Right renal pelvis (tissue), 4 donors: ENCODE measurements at places on chromosomes 6 and 20. TPM values are rescaled to one million over a fixed set of nuclear protein-coding genes. Genes with fewer than 3 reads are reported as not detected.
A peak's percentile ranks its signal among the peaks of the same experiment; 100 is the strongest.

GRCh38 chr20:10730629-10731183, 56.9 kb upstream of the JAG1 start:
- no peak for DNase-seq

DNA sequence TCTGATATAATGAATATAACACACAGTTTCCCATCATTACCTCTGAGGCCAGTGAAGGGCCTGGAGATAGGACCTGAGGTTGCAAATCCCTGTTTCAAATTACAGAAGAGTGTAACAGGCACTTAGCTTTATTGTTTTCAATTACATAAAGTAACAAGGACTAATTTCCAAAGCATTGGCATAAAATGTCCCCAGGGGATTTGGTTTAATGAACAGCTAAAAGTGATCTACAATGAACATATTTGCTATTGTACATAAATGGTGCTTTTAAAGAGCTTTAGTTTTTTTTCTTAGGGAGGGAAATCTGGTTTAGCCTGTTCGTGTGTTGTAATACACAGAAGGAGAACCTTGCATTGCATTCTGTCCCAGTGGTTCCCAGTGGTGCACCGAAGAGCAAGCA, 54.4 kb downstream of the HMGN3 start:
- no peak for DNase-seq

DNA sequence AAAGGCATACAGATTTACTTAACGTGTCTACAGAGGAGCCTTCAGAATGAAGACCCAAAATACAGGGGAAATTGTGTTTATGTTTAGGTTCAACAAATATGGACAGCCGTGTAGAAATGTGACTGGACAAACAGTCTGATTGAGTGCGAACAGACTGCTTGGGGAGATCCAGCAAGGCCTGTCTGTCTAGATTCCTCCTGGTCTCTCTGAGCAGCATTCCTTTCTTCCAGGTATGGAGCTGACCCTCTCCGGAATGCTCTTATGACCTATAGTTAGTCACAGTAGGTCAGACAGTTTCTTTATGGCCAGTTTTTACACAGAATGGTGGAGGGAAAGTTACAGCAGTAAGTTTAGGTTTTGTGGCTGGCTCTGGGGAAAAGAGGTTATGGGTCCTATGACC, 9.0 kb downstream of the RIN2 start:
- DNase-seq: no peak

GRCh38 chr6:80769106-80769505, 662.6 kb downstream of the BCKDHB start:
- no peak for DNase-seq

- DNase-seq: peak; percentile 69
Measured at GRCh38 chr6:157269261-157269794, 54.0 kb downstream of the TMEM242 start.

Gene ZNF343
- 14.1 TPM for polyA plus RNA-seq

DNA sequence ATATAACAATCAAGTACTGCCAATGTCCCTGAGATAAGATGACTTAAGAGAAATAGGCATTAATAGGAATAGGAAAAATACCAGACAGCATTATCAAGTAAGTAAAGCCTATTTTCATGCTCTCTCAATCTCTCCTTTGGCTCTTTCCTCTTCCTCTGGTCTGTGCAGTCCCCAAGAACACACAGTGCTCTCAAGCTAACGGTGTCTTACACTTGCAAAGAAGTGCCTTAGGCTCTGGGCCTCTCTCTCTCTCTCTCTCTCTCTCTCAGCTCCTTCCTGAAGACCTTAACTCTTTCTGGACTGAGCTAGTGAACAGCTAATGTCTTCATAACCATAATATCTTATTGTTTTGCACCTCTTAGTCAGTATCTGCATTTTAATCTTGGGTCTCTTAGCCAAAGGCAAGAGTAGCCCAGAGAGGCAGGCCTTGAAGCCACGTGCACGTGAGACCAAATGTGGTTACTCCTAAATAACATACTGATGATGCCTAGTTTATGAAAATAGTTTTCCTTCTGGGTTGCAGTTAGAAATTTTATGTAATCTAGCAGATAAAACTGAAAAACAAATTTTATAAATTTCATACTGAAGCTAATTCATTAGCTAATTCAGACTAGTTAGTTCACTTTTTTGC, 70.8 kb downstream of the TPD52L1 start:
- no peak for DNase-seq

Gene MCHR2
- polyA plus RNA-seq: not detected

GRCh38 chr20:63694584-63695423, 1.6 kb upstream of the TNFRSF6B start:
- no peak for DNase-seq

- DNase-seq: no peak
Measured at GRCh38 chr6:150930841-150931240, 65.3 kb downstream of the MTHFD1L start.

DNA sequence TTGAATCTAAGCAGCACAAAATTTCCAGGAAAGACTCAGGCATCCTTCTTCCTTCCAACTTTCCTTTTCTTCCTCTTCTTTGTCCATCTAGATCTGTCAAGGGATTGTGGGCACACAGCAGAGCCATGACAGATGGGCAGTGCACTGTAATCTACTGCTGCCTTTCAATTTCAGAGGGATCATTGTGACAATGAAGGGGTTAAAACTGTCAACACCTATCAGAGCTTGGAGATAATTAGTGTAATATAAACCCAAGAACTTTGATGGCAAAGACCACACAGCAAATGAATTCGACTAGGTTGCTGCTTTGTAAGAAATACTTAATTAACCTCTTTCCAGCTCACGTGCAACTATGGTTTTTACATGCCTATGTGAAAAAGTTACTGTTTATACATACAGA, 55.0 kb downstream of the SAMD5 start:
- DNase-seq: no peak

- DNase-seq: no peak
Measured at GRCh38 chr20:50048420-50049166, 64.4 kb downstream of the UBE2V1 start.

Gene SIGLEC1
- 0.51 TPM for polyA plus RNA-seq

Gene OPN5
- 0.52 TPM for polyA plus RNA-seq

GRCh38 chr20:63578224-63579016, 4.4 kb upstream of the HELZ2 start:
- no peak for DNase-seq

DNA sequence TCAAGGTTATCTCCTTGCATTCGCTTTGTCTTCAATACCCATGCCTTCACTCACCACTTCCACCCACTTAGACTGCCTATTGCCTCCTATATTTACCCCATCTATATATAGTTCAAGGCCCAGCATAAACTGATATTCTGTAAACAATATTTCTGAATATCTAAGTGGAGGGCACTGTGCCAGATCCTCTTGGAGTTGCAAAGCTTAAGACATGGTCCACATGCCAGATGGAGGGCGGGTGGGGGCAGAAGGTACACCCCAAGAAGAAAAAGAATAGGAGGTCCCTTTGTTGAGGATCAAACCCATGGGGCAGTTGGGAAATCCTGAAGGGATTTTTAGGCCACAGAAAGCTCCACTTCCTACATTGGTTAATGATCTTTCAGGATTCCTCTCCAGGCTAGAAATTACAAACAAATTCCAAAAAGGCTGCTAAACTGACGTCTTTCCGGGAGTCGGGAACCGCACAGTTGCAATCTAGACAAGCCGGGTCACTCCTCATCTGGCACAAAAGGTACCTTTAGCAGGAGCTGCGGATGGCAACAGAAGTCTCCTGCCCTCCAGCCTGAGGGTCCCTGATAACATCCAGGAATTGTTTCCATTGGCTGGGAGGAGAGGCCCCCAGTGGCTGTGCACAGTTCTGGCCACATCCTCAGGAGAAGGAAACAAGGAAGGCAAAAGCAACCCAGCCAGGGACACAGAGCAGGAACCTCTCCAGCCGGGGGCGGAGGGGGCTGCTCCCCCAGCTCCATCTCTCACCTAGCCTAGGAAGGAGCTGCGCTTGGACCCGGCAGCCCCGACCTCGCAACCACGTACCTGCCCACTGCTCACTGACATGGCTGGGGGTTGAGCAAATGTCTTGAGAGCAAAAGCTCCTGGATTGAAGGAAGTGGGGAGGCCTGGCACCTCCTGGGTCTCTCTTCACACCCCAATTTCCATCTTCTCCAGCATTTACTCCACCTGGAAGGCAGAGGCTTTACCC, 5.9 kb upstream of the LPIN3 start:
- DNase-seq: no peak

DNA sequence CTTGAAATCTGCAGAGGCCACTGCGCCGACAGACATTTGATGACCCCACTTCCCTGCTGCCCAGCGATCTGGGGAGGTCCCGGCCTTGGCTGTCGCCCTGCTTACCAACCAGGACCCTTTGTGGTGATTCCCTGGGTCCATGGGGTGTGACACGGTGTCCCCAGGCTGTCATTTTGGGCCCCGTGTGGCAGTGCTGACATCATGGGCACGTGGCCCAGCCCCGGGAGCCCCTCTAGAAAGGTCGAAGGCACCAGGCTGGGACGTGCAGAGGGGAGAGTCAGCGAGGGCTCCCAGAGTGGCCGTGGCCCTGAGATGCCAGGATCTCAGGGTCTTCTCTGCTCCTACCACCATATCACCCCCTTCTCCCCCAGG, 170.0 kb downstream of the TAF4 start:
- DNase-seq: no peak

GRCh38 chr20:53301869-53302268, 291.8 kb downstream of the ZNF217 start:
- DNase-seq: no peak

DNA sequence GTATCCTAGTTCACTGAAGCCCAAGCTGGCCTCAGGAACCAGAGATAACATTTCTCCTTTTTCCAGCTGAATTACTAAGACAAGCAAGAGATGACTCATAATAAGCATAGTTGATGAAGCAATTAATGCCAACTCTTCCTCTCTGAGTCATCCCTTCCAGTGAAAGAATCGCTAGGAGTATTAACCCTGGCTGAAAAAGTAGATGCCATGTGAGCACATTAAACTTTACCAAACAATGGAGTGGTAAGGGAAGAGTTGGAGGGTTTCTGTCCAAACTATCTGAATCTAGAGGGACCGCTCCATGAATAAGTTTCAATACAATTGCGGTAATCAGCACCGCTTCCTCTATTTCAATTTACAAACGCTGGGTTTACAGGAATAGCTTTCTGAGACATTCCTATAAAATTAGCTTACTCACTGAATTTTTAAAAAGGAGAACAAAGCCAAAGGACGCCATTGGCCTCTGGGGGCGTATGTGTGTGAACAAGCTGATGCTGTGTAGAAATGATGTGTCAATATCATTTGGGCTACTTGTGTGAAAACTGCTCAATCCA, 48.3 kb downstream of the ATXN1 start:
- no peak for DNase-seq

Gene CNBD2
- polyA plus RNA-seq: 0.77 TPM

GRCh38 chr6:43302126-43302525, 4.1 kb downstream of the SLC22A7 start:
- DNase-seq: no peak

DNA sequence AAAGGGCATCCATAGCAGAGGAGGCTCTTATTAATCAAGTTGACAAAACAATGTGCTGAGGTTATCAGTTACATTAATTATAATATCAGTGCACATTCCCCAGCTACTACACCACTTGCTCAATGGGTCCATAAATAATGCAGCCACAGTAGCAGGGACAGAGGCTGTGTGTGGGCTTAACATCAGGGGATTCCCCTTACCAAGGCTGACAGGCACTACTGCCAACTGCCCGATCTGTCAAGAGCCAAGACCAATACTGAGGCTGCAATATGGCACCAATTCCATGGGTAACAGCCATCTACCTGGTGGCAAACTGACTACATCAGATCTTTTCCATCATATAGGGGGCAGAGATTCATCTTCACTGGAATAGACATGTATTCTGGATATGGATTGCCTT, 22.0 kb downstream of the CD164 start:
- no peak for DNase-seq

- peak; percentile 77 for DNase-seq
Measured at GRCh38 chr20:32031007-32031958, 20.8 kb upstream of the HCK start.

DNA sequence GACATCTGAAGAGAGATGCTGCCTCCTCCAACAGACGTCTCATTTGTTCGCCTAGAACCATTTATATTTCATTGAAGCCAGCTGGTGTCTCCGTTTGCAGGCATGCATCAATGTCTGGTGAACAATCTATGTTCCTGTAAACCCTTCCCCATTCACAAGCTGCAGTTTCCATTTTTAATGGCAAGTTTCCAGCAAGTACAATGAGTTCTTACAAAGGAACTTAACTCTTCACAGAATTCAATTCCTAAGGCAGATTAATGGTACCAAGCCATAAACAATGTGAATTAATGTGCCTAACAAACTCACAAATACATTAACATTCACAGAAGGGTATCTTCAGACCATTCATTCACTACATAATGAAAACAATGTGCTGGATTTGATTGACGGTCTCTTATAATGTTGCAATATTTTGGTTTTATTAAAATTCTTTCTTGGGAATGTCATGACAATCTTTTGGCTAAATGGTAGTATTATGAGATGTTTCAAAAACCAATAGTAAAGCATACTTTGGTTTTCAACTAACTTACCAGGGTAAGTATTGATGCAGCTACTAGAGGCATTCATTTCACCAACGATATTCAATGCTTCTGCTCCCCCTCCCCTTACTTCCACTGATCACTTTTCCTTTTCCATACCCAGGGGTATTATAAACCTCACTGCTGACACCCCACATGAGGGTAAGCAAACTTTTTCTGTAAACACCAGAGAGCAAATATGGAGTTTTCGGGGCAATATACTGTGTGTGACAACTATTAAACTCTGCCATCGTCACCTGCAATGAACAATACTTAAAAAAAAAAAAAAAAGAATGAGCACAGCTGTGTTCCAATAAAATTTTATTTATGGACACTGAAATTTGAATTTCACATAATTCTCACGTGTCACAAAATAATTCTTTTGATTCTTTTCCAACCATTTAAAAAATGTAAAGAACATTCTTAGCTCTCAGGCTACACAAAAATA, 4.2 kb downstream of the AKIRIN2 start:
- DNase-seq: peak; percentile 68
